ENCODE measurements at places on chromosomes 7 and 10.
A peak's percentile ranks its signal among the peaks of the same experiment; 100 is the strongest.

GRCh38 chr10:99612167-99612831, 7.9 kb downstream of the SLC25A28 start:
- peak; percentile 51 for DNase-seq

DNA sequence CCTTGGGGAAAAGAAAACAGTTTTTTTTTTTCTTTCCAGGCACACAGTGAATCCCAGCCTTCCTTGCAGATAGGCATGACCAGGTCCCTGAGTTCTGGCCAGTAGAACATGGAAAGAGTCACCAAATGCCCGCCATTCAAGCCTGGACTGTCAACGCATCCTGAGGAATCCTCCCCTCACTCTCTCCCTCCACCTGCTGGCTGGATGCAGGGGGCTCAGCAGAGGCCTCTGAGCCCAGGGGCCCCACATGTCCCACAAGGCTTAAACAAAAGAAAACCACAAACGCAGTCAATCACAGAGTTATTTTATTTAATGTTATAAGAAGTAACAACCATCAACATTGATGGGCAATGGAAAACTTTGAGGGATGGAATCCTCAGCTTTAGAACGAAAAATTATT, 93.1 kb downstream of the JCAD start:
- no peak for DNase-seq

GRCh38 chr7:133401225-133401624, 148.3 kb downstream of the EXOC4 start:
- DNase-seq = no peak

- DNase-seq = no peak
Observed at GRCh38 chr7:79608005-79608404, 154.5 kb upstream of the MAGI2 start.

GRCh38 chr7:29919790-29920189, 69.8 kb downstream of the SCRN1 start:
- DNase-seq = no peak

- DNase-seq = no peak
Observed at GRCh38 chr10:124864421-124865193, 63.0 kb downstream of the ABRAXAS2 start.

GRCh38 chr10:102765336-102765735, 21.6 kb downstream of the WBP1L start:
- DNase-seq = no peak

GRCh38 chr7:157515342-157516041, 178.7 kb downstream of the DNAJB6 start:
- no peak for DNase-seq

- DNase-seq = peak; percentile 94
Observed at GRCh38 chr10:72308320-72308987, 34.7 kb downstream of the DDIT4 start.
